Glomerular endothelial cell (primary cell): ENCODE measurements at places on chromosomes 6 and 20. TPM values are rescaled to one million over a fixed set of nuclear protein-coding genes. Genes with fewer than 3 reads are reported as not detected.

GRCh38 chr6:69953491-69953890, 87.1 kb downstream of the COL19A1 start:
- DNase-seq = no peak

- DNase-seq = no peak
Measured at GRCh38 chr6:44062771-44063560, 64.3 kb downstream of the MRPL14 start.

DNA sequence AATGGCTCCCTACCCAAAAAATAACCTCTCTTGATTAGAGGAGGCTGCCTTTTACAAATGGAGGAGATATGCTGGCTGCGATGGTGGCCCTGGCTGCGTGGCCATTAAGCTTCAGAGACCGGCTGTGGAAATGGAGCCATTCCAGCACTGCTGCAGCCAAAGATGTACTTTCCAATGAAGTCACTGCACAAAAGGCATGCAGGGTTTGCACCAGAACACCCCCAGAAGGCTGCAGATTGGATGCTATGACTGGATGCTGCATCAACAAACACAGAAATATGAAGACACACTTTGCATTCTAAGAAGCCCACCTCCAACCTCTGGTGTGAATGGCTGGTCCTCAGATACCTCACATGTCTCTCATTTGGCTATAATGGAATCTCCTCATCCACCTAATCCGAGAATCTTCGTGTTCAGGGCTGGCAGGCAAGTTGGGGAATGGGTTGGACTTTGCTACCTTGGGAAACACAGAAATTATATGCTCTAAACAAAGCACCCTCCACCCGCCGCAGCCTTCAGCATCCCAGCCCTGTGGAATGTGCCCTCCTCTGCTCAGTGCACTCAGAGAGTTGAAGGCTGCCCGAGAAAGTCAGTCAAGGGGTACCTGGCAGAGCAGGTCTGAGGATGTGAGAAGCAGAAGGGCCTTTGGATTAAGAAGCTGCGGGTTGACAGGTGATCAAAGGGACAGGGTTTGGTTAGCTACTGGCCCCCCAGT, 35.3 kb downstream of the APCDD1L start:
- DNase-seq = no peak

DNA sequence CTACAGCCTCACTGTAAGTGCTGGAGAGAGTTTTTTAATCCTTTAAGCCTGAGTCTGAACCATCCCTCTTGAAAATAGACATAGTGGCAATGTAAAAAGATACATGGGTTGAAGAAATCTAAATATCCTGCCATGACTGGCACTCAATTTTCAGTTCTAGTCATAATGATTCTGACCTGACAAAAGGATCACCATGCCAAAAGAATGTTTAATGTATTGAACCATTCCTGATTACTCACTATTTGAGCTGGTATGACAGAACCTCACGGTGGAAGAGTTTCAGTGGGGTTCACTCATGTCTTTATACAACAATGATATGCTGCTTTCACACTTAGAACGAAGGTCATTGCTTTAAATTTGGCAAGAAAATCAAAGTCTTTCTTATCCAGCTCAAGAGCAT, 93.4 kb downstream of the HIVEP2 start:
- DNase-seq = no peak

DNA sequence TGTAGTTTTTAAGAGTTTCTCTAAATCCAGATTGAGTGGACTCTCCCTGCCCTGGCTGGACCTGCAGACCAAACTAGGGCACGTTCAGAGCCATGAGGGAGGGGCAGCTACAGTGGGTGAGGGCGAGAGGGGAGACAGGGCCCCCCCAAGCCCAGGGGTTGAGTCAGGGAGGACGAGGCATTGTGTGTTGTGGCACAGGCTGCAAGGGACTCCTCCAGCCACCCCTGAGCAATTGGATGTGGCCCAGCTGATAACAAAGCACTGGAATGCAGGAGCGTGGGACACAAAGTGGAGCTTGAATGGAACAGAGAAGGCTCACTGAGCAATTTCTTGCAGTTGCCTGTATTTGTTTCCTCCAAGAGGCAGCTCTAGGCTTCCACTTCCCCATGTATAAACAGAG, 43.5 kb upstream of the MYL9 start:
- no peak for DNase-seq

DNA sequence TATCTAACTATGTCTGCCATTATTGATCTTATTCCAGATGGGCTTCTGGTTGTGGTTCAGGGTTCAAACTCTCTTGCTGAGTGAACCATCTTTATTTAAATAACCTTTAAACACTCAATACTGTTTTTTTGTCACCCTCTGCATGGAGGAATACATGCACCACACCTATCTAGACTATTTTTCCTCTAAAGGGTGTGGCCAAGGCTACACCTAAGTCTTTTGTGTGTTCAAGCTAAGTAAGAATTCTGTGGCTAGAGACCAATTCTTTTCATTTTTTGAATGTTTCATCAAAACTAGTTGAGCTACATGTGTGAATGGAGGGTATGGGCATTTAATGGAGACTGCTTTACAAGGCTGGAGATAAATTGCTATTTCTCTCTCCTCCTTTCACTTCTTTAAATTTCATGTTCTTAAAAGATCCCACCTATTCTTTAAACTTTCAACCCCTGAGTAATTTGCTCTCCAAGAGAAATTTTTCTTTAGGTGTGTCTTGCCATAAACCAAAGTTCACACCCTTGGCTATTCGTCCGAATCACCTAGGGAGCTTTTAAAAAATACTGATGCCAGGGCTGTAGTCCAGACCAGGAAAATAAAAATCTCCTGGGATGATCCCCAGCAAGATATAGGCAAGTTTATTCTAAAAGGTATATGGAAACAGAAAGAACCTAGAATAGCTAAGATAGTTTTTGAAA, 24.8 kb upstream of the MBOAT1 start:
- no peak for DNase-seq

DNA sequence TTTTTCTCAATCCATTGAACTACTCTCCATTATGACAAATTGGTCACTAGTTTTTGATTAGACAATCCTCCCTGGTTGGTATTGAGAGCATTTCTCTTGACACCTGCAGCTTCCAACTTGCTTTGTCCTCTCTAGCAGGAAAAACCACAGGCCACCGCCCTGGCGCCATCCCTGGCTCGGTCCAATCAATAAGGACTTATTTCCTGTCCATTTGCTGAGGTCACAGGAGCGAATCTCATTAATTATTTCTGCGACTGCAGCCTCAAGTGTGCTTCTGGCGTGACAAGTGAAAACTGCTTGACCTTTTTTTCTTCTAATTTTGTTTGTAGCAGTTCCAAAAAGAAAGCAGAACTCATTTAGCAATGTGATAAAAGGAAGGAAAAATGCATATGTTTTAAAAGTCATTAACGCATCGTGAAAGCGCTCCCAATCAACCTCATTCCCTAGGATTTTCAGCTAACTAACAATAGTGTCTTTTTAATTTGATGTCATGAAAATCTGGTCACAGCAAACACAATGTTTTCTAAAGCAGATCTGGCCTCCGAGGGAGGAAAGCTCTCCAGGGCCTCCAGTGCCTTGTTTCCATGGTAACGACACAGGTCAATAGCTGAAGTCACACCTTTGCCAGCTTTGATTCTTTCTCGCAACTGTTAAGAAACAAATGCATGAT, 39.0 kb upstream of the BEND3 start:
- no peak for DNase-seq

Gene FAM209B
- not detected in 2 replicates for total RNA-seq
